A549 (cell line): ENCODE measurements at places on chromosomes 5 and 9. TPM values are rescaled to one million over a fixed set of nuclear protein-coding genes. Genes with fewer than 3 reads are reported as not detected.

DNA sequence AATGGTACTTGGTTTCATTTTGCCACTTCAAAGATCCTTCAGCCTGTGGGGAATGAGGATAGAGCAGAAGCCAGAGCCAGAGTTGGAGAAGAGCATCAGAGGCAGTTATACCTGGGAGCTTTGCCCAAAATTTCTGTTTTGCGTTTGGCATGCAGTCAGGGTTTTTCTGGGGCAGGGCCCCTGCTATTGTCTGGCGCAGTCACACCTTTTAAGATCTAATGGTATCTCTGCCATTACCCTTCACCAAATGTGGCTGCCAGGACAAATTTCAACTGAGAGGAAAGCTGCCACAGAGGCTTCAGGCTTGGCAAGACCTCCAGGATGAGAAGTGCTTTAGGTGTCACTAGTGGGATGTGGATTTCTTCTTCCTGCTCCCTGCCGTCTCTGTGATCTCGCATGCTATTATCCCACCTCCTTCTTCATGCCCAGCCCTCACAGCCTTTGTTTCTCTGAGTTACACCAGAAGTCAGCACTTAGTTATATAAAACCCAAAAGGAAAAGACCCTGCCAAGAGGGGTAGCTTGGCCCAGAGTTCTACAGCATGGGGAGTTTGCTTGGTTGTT, 357.0 kb downstream of the TLE4 start:
- no peak for DNase-seq

DNA sequence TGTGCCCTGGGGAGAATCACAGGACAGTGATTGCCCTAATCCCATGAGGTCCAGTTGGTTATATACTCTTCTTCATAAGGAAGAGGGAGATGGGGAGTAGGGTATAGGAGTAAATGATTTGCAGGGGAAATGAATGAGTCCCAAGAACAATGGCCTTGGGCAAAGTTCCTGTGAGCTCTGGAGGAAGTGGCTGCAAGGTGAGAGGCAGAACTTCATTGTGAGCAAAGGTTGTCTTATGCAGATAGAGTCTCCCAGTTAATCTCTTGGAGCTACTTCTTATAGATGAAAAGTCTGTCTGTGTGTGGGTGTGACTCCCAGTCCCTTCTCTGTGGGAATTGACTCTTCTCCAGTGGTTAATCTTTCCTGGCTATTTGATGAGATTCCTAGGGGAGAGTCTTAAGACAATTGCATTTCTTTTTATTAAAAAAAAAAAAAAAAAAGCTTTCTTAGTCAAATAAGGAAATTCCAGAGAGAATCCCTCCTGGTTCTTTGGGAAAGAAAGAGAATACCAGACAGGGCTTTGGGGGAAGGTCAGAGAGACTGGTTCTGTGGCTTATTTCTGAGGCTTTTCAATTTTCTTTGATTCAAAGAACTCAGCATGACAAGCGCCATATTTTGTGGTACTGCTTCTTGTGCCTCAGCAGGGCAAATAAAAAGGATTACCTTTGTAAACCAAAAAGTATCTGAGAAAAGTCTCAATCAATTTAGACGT, 33.6 kb upstream of the MEGF10 start:
- DNase-seq: no peak

- DNase-seq: no peak
Observed at GRCh38 chr5:157232706-157233105, 33.2 kb upstream of the CYFIP2 start.

DNA sequence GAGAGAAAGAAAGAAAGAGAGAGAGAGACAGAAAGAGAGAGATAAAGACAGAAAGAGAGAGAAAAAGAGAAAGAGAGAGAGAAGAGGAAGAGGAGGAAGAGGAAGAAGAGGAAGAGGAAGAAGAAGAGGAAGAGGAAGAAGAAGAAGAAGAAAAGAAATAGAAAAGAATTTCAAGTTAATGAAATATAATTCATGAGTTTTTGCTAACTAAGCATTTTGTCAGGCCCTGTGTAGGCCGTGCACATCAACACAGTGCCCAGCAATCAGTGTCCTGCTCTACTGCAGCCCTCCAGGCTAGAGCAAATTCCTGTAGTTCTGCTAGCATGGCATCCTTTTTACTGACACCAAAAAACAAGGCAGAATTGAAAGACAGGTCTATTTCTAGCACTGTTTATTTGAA, 62.1 kb downstream of the PLPP1 start:
- DNase-seq: no peak

GRCh38 chr5:148746826-148747535, 79.4 kb upstream of the ADRB2 start:
- no peak for DNase-seq

- no peak for DNase-seq
Observed at GRCh38 chr9:92605224-92605623, 64.7 kb downstream of the IPPK start.

The AGXT2 gene
- not detected in 3 replicates for polyA plus RNA-seq

The JAKMIP2 gene
- not detected in 3 replicates for polyA plus RNA-seq

DNA sequence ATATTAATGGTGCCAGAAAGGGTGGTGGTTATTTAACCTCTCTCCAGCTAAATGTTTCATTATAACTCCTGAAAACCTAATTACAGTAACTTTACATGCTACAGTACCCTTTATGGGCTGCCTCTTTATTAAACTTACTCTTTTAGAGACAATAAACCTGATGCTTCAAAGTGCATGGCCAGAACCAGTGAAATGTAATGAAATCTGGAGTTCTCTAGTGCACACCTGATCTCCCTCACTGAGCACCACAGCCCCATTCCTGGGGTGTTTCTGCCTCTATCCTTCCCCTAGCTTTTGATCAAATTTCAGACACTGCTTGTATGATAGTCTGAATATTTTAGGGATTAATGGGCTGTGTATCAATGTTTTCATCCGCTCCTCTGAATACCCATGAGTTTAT, 306.5 kb upstream of the WWC1 start:
- DNase-seq: no peak

The GABRG2 gene
- polyA plus RNA-seq: not detected in 3 replicates

DNA sequence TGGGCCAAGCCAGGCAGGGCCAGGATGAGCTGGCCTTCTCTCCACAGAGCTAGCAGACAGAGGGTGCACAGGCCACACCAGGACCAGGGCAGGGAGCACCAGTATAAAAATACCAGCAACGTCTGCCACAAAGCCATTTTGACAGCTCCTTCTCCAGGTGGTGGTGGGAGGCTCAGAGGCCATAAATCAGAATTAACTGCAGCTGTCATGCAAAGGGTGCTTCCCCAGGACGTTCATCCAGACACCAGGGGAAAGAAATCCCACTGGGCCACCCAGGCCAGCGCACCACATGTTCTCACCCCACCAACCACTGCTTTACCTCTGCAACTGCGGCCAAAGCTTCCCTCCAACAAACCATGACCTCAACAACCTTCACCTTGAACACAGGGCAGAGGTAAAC, 403.7 kb upstream of the TRPC7 start:
- no peak for DNase-seq

The FAM163B gene
- polyA plus RNA-seq: not detected in 3 replicates

DNA sequence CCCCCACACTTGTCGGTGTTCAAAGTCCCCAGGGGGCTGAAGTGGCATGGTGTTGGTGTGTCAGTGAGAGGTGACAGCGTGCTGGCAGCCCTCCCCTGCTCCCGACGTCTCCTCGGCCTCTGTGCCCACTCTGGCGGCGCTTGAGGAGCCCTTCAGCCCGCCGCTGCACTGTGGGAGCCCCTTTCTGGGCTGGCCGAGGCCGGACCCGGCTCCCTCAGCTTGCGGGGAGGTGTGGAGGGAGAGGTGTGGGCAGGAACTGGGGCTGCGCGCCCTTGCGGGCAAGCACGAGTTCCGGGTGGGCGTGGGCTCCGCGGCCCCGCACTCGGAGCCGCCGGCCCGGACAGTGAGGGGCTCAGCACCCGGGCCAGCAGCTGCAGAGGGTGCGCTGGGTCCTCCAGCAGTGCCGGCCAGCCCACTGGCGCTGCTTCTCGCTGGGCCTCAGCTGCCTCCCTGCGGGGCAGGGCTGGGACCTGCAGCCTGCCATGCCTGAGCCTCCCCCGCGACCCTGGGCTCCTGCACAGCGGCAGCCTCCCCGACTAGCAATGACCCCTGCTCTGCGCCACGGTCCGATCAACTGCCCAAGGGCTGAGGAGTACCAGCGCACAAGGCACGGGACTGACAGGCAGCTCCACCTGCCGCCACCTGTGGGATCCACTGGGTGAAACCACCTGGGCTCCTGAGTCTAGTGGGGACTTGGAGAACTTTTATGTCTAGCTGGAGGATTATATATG, 224.1 kb upstream of the RIOK2 start:
- no peak for DNase-seq

DNA sequence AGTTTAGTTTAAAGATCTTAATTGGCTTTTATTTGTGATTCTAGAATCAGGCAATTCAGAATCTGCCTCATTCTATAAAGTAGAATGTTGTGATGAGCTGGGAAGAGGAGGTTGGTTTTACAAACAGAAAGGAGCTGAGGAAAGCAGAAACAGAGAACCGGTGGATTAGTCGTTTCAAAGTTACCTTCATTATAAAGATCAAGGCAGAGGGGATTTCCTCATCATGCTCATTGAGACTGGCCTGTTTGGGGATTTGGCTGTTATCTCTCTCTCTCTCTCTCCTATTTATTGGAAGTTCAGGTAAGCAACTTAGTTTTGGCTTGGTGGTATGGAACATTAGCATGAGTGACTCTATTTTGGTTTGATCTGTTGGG, 134.0 kb downstream of the GCNT1 start:
- DNase-seq: no peak

DNA sequence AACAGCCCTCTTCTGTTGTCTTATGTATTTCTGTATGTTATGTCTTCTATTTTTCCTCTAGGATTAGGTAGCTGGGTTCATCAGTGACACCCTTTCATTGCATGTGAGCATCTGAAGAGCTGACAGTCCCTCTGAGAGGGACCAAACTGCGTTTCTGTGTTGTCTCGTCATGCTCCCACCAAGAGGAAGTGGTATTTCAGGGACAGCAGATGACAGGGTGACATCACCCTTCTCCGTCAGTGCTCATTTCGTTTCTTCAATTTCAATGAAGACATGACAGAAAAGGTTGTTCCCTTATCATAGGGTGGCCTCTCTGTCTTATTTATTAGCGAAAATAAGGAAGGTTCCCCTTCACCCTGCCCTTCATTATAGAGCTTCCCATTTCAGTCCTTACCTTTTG, 225.9 kb upstream of the NR4A3 start:
- no peak for DNase-seq

The FGD3 gene
- polyA plus RNA-seq: 0.18 to 0.26 TPM (median 0.24 TPM) in 3 replicates

- DNase-seq: no peak
Observed at GRCh38 chr9:120463765-120464164, 116.2 kb downstream of the CDK5RAP2 start.

The HAVCR2 gene
- polyA plus RNA-seq: 0.05 to 0.17 TPM (median 0.07 TPM) in 3 replicates

GRCh38 chr9:78767490-78767889, 470.6 kb downstream of the PSAT1 start:
- no peak for DNase-seq

- peak; percentile 2 for DNase-seq
Observed at GRCh38 chr9:10366171-10366779, 246.5 kb downstream of the PTPRD start.

GRCh38 chr9:130300739-130301138, 35.2 kb downstream of the HMCN2 start:
- no peak for DNase-seq

DNA sequence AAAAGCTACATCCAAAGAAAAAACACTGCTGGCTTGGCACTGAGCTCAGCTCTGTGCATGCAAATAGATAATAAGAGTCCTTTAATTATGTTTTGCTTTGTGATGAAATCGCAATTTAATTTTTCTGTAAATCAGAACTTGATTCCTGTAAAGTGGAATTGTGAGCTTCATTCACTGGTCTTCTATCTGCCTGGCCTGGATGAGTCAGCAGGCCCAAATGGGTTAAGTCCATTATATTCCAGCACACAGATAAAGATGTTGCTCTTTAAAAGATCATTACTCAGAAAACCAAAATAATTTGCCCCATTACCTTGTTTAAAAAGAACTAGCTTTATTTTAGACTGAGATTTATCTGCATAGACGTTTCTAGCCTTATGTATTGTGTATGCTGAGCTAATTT, 90.4 kb downstream of the CARTPT start:
- no peak for DNase-seq

DNA sequence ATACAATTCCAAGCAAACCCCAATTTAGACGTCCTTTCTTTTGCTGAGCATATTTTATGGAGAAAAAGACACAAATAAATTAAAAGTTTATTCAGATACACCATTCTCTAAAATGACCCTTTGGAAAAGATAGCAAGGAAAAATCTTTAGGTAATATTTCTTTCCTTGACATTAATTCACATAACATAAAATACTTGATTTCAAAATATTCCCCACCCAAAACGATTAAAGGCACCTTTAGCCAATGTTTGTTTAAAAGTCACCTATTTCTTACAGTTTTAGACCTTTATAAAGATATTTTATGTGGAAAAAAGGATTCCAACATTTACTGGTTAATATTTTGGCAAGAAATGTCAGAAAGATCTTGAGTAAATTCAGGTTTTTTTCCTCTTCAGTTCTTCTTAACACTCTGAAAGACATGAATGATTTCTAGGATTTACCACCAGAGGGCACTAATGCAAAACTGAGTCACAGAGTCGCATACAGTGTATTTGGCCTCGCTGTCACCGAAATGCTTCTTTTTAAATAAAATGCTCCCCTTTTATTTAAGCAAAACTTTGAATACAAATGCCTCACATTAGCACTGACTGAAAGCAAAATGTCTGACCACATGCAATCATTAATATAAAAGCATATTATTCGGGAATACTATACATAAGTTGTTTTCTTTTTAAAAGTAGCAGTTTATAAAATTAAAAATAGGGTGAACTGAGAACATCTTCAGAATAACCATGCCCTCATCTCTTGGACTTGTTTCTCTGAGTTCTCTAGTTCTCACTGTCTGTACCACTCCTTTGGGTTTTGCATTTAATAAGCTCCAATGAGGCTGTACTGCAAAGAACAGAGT, 122.5 kb downstream of the SLC1A3 start:
- DNase-seq: peak; percentile 57

DNA sequence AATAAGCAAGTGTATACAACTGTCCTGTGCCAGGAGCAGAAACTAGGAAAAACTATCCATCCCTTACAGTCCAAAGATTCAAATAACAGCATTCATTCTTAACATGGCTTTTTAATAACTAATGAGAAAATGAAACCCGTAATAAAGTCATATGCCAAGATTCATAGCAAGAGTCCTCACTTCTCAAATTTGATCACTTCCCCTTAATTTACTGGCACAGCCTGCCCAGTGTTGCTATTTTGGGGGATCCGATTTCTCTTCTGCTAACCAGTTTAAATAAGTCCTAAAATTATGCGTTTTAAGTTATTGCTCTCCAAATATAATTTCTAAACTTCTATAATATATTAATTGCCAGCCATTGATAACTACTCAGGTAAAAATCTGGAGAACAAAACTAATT, 177.0 kb upstream of the PTGER4 start:
- no peak for DNase-seq
